ENCODE measurements at places on chromosomes 2 and 18.

DNA sequence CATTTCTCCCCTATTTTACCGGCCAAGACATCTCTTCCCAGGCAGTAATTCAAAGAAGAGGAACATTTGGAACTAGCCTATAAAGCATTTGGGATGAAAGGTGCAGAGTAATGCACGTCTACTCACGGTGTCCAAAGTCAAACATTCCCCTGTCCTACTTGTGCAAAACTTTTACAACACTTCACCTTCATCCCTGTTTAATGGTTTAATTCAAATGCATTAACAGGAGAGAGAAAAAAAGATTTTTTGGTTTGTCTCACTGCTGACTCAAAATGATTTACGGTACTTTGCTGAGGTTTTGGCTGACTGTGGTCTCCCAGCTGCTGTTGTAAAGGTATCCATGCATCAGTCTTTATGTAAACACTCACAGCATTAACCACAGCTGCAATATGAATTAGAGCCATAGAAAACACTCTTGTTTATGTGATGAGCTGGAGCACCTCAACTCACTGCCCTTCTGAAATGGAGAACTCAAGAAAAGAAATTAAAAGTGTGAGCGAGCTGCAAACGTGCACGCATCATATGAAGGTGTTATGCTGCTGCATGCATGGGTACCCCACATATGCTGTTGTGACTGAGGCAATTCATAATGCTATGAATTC lies 220.5 kb downstream of the PIEZO2 start:
- DNase-seq: peak; percentile 61

- DNase-seq: peak; percentile 54
Measured at GRCh38 chr18:11676867-11677266, 12.2 kb upstream of the GNAL start.

DNA sequence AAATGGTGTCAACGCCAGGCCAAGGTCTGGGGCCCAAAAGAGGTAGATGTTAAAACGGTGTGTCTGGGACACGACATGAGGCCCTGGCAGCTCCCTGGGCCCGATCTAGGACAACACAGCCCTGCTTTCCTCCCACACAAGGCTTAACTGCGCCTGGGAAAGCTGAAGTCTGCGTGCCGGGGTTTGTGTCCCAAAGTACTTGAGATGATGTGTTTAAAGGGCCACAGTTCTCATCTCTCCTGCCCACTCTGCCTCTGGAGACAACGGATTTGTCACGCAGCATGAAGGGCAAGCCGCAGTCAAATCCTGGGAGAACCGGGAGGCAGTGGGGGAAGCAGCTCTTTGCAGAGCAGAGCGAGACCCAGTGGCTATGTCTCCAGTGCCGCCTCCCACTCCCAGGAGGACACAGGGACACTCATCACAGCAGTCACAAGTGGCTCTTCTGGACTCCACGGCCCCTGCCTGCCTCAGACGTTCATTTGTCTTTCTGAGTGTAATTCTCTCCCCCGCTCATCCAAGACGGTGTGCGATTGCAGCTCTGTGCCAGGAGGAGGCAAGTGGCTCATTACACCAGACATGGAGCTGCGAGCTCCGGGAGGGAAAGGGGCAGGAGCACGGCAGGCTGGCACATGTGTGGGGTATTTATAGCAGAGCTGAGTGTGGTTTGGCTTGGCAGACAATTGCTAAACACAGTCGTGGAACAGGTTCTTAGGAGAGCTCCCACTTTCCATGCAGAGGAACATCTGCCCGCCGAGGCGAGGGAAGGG lies 57.7 kb upstream of the SEMA4C start:
- peak; percentile 20 for DNase-seq

DNA sequence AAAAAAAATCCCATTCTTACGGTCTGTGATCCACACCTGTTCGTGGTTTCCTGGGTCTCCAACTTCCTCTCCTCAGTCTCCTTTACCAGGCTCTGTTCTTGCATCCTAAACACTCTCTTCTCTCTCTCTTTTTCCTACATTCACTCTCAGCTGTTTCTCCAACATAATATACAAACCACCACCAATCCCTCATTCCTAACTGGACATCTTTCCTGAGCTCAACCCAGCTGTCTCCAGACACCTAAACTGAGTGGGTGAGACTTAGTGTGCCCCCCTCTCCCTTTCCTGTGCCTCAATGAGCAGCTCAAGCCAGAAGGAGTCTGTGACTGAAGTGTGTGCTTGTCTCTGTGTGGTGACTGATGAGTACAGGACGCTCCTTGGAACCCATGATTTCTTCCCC lies 59.4 kb downstream of the LIPG start:
- no peak for DNase-seq

GRCh38 chr18:35578481-35578880 lies 3.1 kb upstream of the GALNT1 start:
- no peak for DNase-seq

DNA sequence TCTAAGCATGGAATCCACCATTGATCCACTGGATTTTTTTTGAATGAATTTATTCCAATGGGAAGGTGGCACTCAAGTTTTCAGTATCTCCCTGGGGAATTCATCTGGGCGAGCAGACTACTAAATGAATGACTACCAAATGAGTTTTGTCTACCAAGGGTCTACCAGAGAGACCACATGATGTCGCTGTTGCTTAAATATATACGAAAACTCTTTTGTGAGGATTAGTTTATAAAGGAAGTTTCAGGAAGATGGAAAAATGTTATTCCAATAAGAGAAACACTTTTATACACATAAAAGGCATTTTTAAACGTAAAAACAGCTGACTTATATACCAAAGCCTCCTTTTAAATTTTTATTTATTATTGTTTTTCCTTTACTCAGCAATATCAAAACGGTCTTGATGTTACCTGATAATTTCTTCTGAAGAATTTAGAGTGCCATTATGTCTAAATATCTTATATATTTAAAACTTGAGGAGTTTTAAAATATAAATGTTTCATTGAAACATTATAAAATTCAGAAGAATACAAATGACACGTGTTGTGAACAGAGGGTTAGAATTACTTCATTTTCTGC lies 139.7 kb downstream of the HRH4 start:
- DNase-seq: peak; percentile 20

DNA sequence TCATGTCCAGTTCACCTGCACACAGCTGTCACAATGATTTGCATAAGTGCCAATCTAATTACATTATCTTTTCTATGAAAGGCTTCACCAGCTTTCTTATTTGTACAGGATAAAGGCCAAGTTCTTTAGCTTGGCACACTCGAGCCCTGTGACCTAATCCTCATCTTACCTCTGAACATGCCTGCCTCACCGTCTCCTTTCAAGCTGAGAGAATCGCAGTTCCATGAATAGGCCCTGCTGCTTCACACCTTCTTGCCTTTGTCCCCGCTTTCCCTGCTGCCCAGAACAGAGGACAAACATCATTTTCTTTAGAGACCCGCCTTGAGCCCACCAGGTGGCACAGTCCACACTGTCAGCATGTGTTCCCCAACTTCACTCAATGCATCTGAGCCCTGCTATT lies 1094.7 kb downstream of the BCL11A start:
- no peak for DNase-seq

DNA sequence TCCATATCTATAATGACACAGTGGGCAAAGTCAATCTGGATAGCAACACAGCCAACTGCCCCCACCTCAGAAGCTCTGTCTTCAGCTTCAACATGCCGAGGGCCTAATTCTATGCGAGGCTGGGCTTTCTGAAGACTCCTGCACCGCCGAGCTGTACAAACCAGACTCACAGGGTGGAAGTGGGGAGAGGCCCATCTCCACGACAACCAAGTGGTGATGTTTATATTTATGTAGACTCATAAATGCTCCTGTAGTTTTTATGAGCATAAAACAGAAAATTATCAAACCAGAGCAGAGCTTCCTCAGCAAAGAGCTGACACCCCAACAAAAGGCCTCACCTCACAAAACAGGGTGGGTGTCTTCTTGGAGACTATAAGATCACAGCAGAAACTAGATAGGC lies 77.0 kb upstream of the LGALSL start:
- no peak for DNase-seq

GRCh38 chr2:207236156-207236935 lies 70.6 kb upstream of the KLF7 start:
- no peak for DNase-seq

DNA sequence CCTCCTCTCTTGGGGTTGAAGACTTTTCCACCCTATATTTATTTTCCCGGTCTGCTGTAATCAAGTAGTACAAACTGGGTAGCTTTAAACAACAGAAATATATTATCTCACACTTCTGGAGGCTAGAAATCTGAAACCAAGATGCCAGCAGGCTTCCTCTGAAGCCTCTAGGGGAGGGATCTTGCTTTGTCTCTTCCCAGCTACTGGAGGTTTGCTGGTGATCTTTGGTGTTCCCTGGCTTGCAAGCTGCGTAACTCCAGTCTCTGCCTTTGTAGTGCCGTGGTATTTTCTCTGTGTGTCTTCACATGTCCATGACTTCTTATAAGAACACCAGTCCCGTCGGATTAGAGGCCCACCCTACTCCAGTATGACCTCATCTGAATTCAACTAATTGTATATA lies 44.4 kb downstream of the MYO3B start:
- no peak for DNase-seq

- no peak for DNase-seq
Measured at GRCh38 chr2:24123922-24124580, 782 bp downstream of the FAM228B start.

DNA sequence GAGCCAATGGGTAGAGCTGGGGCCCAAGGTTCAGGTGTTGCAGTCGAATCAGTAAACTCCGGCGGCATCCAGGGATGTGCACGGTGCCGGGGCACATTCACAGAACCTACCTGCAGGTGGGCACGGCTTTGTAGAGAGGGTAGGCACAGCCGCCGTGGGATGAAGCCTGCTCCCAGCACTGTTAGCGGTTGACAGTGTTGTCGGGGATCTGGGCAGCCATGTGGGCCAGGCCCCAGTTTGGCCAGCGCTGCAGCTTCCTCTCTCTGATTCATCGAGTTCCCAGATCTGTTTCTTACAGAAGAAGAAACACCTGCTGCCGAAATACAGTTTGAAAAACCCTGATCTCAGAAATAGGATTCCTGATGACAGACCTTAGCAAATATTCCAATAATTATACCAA lies 274.8 kb downstream of the AGAP1 start:
- no peak for DNase-seq

DNA sequence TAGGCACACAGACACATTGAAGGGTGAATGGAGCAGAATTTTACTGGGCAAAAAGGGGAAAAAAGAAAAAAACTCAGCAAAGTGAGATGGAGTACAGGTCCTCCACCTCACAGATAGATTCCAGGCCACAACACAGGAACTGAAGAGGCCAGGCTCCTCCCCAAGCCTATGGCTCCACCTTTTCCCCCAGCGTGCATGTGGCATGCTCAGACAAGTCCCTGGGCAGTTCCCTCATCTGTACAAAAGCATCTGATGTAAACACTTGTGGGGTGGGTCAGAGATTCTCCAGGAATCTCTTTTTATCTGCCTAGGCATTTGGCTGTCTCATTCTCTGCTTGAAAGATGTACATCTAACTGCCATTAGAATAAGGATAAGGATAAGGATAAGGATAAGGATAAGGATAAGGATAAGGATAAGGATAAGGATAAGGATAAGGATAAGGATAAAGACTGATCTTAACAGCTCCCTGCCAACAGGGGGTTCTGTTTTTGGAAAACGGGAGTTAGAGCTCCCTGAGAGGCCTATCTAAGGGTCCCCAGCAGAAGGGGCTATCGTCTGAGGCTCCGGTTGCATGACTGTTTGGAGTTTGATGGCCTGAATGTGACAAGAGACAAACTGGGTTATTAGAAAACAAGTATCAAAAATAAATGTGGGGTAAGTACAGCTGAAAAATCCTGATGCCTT lies 17.2 kb upstream of the ASXL3 start:
- DNase-seq: peak; percentile 29

DNA sequence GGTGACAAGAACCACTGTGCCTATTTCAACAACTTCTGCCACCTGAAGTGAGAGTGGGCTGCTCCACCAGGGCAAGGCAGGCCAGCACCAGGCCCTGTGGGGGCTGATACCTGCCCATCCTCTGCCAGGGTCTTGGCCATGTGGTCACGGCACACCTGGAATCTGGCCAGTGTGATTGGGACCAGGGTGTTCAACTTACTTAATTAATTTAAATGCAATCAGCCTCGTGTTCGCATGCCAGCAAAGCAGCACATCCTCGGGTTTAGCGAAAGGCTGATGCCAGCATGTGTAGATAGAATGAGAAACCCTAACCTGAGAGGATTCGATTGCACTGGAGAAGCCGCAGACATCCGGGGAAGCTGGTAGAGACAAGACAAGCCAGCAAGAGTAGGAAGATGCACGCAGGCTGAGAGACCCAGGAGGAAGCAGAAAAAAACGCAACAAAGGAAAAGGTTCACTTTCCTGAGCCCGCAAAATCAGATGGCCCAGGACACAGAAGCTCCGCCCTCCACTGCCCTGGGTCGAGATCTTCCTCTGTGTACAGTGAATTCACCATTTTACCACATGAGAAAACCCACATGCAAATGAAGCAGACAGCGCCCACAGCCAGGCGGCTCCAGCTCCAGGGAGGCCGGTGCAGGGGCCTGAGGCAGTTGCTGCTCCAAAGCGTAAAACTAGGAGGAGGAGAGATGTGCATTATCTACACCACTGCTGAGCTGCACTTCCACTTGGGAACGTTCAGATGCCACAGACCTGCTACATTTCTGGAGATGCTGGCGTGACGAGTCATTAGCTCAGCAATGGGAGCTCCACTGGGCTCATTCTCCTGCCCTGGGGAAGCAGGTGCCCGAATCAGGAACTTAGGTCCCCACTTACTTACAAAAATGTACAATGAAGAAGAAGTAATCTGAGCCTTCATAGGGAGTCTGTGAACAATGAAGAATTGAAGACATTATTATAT lies 92.1 kb downstream of the TMEM18 start:
- no peak for DNase-seq

DNA sequence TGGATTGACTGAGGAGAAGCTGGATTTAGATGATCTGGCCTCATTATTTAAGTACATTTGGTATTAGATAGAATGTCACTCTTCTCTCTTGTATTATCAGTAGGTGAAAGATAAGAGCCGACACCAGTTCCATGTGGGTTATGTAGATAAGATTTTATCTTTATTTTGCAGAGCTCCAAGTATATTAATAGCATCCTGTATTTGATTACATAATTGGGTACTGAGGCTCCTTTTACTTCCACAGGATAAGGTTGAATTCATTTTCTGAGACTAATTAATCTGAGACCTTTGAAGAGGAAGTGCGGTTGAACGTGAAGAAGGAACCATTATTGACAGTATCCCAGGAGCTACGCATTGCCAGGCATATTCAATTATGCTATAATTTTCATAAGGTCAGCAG lies 32.8 kb upstream of the CD226 start:
- DNase-seq: no peak

DNA sequence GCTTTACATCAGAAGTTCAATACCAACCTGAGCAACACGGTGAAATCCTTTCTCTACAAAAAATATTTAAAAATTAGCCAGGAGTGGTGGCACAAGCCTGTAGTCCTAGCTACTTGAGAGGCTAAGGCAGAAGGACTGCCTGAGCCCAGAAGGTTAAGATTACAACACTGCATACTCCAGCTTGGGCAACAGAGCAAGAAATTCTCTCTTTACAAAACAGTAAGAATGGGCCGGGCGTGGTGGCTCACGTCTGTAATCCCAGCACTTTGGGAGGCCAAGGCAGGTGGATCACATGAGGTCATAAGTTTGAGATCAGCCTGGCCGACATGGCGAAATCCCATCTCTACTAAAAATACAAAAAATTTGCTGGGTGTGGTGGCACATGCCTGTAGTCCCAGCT lies 113.2 kb downstream of the USP34 start:
- peak; percentile 12 for DNase-seq
